ENCODE measurements at places on chromosomes 16 and 17.

GRCh38 chr17:7880076-7880868 lies 8.3 kb upstream of the CHD3 start:
- no peak for DNase-seq

GRCh38 chr17:57114085-57114673 lies 29.1 kb downstream of the AKAP1 start:
- DNase-seq = peak; percentile 56

DNA sequence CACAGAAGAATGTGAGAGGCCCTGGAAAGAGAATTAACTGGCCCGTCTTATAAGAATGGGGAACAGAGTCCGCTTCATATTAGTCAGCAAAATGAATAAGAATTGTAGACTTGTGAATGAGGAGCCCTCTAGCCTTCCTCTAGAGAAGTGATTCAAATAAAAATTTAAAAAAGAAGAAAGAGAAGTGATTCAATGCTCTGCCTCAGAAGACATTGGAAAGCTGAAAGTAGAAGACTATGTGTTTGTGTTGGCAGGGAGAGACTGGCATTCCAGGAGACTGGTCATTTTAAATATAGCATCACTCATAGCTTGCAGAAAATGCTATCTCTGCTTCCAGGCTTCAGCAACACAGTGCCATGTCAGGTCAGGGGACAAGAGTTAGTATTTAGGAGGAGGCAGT lies 190.6 kb upstream of the HS3ST3A1 start:
- no peak for DNase-seq

DNA sequence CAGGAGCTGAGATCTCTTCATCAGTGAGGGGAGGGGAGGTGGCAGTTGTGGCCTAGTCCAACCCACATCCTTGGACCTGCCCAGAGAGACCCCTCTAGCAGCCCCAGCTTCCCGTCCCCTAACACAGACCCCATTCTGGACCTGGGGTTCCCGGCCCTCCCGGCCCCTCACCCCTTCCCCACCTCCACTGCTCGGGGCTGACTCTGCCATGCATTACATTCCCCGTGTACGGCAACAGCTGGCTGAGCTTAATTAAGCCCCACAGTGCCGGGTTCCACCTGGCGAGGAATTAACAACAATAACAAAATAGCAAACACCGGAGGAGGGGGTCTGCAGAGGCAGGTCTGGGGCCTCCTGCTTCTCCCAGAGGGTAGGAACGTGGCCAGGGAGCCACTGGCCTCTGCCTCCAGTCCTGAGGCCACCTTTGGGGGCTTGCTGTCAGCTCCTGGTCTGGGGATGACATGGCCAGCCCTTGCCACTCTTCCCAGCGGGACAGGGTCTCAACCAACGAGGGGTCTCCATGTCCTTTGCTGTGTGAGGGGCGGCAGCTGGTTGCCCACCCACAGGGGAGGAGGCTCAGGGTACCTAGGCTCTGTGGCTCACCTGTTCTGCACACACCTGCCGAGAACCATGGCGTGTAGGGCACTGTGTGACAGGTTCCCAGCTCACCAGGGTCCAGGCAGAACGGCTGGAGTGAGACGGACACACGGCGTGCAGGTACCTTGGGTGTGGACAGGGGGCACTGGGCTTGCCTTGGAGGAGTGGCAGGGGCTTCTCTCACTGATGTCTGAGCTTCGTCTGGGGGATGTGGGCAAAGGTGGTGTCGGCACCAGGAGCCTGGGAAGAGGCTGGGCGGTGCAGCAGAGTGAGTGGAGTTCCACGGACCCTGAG lies 46.9 kb upstream of the CBFA2T3 start:
- DNase-seq = no peak

GRCh38 chr17:15334266-15334665 lies 7.1 kb downstream of the TEKT3 start:
- DNase-seq = no peak

DNA sequence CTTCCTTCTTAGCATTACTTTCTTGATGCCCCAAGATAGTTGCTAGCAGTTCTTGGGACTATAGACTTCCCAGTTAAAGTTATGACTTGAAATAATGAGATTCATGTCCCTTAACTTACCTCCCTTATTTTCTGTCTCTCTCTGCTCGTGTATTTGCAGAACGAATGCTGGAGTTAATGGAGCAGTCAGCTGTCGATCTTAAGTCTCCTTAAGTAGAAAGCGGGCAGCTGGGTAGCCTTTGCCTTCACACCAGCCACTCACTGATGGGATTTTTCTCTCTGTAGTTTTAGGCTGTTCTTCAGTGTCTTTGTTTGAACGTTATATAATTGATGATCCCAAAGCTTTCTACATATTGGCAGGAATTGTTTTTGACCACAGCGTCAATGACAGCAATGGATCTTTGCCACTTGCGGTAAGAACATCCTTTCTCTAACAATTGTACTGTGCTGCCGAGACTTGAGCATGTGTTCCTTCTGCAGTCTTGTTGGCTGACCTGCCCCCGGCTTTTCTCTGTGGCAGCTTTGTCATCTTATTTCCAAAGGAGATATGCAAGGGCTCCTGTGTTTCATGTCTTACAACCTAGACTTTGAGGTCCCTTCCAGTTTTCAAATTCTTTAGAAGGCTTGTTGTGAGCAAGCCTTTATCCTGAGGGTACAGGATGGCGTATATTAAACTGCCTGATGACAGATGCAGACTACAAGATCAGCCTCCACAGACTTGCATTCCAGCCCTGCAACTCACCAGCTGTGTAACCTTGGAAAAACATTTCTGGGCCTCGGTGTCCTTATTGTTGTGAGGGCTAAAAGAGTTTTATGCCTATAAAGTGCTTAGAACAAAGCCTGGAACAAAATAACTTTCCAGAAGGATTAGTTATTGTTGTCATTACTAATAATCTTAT lies 25.1 kb upstream of the ABCA3 start:
- no peak for DNase-seq
